Omental fat pad (tissue), 4 donors: ENCODE measurements at places on chromosomes 3 and 15.
A peak's percentile ranks its signal among the peaks of the same experiment; 100 is the strongest.

GRCh38 chr3:122074621-122075265, 19.6 kb downstream of the CD86 start:
- no peak for DNase-seq

DNA sequence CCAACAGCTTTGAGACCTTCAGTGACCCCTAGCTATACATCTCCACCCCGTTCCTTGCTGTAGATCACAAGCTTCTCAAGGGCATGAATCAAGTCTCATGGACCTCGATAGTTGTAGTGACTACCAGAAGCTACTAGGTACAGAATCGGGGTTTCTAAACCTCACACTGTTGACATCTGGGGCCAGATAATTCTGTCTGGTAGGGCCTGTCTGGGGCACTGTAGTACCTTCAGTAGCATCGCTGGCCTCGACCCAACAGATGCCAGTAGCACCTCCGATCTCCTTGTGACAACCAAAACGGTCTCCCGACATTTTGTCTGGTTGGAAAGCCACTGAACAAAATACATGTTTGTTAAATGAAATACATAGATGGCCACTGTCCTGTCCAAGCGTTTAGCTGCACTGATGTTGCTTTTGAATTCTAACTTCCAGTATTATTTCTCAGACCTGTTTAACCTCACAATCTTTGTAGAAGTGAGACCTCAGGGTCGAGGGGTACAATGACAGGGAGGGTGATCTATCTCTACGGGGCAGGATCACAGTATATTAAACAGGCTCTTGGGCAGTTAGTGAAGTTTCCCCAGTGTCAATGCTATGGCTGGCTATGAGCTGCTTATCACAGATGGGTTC, 262.5 kb upstream of the IGF1R start:
- DNase-seq, result no peak

DNA sequence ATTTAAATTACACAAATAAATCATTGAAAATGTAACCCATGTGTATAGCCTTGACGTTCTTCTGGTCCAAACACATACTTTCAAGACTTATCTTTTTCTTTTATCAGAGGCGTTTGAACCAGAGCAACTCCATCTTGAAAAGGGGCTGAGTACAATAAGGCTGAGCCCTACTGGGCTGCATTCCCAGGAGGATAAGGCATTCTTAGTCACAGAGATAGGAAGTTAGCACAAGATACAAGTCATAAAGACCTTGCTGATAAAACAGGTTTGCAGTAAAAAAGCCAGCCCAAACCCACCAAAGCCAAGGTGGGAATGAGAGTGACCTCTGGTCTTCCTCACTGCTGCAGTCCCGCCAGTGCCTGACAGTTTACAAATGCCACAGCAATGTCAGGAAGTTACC, 101.0 kb upstream of the IGSF10 start:
- no peak for DNase-seq

GRCh38 chr3:109648027-109648426, 310.7 kb upstream of the DPPA4 start:
- no peak for DNase-seq

DNA sequence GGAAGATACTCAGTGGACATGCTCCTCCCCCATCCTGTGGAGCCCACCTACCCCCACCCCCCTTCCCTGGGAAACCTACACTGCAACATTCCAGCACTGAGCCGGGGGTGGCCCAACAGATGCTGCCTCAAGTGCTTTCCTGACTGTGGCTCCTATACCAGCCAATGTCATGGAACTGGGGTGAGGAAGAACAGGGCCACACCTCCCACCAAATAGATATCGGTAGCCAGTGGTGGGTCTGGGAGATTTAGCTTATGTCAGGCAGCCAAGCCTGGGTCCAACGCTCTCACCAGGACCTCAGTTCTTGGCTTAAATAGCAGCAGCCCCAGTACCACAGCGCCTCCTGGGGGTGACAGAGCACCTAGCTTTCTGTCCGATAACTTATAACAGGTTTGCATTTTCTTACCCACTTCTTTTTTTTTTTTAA, 30.3 kb downstream of the CDC25A start:
- peak; percentile 52 for DNase-seq

DNA sequence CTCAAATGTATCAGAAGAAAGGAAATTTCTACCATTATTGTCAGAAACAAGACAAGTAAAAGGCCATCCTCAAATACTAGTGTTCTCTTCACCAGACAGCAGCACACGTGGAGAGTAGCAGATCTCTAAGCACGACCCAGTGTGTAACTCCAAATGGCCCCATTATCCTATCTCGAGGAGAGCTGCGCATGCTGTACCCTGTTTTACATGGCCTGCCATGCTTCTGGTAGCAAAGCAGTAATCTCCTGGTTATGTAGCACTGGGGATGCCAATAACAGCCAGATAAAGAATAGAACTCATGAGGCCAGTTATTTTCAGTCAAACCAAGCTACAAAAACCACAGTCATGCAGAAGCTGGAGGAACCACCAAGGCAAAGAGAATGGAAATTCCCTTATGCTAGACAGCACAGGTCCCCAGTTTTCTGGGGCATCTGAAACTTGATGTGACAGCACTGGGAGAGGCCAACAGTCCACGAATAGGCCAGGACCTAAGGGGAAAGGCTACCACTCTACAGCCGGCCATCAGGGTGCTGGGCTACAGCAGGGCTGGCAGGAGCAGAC, 73.0 kb downstream of the LIPC start:
- DNase-seq, result no peak

DNA sequence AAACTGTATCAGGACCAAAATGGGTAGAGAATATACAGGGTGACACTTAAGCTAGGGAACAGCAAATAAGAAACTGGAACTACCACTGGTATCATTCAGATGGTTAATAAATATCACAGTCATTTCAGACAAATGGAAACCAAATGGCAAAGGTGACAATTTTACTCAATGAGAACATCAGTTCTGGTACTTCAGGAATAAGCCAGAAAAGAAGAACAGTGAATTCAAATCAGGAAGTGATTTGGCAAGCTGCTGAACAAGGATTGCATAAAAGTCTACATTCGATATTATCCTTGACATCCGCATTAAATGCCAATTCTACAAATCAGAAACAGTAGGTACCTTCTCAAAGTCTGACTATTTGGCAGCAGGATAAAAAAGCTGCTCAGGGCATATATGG, 23.5 kb upstream of the STIMATE start:
- DNase-seq, result no peak

DNA sequence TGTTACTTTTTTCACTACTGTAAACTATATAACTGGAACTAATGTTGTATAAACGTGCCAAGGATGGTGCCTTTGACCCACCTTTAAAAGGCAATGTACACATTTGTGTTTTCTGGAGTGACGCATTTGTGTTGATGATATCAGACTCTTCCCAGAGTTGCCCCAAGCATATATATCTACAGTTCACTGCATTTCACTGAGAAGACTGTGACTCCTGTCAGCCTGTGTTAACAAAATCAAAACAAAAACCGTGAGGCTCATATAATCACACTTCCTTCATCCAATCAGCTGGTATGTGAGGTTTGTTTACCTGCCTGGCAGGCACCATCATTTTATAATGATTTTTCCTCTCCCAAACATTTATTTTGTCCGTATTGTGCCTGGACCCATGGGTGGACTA, 117.6 kb upstream of the ROBO1 start:
- DNase-seq, result no peak
